NCI-H1694 (cell line): ENCODE measurements at places on chromosomes 2 and 18.

GRCh38 chr2:55147041-55147440 is 85.1 kb downstream of the CLHC1 start:
- no peak for DNase-seq

GRCh38 chr2:102080451-102081242 is 61.9 kb upstream of the IL1R1 start:
- no peak for DNase-seq

DNA sequence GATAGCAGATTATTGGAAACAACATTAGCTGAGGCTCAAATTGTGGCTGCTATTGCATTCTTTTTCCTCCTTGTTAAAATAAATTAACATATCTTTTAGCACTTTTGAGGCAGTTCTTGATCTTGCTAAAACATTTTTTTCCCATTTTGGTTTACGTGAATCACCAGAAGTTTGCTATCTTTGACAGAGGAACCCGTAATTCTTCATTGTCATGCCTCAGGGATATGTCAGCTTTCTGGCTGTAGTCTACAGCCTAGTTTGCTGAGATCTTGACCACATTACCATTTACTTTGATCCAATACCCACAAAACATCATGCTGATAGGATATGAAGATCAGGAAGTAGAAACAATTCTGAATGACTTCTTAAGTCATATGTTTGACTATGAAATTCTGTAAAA is 25.1 kb upstream of the FANCL start:
- no peak for DNase-seq

GRCh38 chr2:109437325-109438090 is 176.3 kb downstream of the SEPTIN10 start:
- DNase-seq: no peak

DNA sequence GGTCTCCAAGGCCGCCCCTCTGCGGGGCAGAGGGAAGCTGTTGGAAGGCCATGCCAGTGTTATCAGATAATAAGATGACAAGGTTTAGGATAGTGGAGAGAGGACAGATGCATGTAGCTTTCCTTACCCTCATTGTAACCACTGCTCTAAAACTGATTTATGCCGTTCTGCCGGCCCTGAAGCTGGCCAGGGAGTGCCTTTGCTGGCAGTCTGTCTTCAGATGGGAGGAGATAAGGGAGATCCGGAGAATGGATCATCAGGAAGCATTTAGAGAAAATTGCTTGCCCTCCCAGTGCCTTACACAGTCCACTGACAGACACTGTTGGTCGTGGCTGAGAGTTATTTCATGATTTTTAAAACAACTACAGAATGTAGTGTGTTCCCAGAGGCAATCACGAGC is 35.4 kb upstream of the MYO3B start:
- no peak for DNase-seq

DNA sequence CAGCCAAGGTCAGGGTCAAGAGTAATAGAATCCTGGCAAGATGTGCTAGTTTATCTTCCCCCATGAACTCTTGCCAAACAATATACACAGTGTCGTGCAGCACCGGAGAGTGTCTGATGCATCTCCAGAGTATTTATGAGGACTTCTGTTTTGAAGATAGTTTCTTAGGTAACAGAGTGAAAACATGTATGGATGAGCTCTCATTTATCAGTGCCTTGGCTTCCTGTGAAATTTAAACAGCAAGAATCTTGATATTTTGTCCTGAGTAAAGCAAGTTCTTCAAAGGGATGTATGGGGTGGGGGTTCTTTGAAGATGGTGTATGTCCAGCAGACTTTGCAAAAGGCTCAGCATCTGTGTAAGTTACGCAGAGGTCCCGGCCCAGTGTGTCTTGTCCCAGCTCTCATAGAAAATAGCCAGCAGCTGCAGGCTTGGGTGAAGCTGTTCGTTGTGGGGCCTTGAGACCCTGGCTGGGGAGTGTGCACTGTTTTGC is 361.0 kb upstream of the NT5C1B start:
- DNase-seq: no peak

DNA sequence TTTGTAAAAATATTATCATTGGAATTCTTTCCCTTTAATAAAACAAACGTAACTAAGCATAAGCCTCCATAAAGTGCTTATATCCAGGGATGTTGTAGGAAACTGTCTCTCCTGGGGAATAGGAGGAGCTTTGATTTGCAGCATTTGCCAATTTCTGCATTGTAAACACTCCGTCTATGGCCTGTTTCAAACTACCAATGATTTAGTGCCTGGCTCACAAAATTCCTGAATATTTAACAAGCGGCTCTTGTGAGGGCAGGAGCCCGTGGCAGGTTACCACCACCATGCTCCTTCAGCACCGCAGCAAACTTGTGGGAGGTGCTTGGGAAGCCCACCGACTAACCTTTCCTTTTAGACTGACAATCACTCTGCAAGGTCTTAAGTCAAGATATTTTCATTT is 520.3 kb downstream of the SOX11 start:
- DNase-seq: no peak

GRCh38 chr18:4821801-4822200 is 366.7 kb upstream of the DLGAP1 start:
- no peak for DNase-seq

DNA sequence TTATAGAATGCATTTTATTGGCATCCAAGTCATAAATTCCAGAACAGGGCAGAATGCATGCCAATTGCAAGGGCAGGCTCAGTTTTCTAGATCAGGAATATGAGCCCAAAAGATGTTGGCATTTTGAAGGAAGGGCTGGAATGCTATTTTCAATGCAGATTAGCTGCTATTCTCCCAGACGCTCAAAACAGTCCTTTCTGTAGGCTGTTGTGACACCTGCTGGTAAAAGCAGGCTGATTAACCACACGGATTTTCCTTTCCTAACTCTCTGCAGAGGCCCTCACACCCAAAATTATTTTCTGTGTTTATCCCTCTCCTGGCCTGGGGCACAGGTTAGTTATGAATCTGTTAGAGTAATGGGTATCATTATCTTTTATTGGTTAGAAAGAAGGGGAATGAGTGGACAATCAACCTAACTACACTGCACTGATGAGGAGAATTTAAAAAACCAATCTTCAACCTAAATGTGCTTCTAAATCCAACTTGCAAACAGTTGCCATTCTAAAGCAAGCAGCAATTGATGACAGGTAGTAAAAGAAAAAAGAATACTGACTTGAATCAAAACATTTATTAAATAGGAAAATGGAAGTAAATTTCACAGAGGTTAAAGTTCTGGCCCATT is 94.0 kb downstream of the PLA2R1 start:
- DNase-seq: peak; percentile 74

GRCh38 chr2:157890969-157891642 is 15.0 kb upstream of the ACVR1 start:
- no peak for DNase-seq

DNA sequence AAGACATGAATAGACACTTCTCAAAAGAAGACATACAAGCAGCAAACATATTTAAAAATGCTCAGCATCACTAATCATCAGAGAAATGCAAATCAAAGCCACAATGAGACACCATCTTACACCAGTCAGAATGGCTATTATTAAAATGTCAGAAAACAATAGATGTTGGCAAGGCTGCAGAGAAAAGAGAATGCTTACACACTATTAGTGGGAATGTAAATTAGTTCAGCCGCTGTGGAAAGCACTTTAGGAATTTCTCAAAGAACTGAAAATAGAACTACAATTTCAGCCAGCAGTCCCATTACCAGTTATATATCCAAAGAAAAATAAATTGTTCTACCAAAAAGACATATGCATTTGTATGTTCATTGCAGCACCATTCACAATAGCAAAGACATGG is 61.7 kb downstream of the STRADB start:
- DNase-seq: no peak

DNA sequence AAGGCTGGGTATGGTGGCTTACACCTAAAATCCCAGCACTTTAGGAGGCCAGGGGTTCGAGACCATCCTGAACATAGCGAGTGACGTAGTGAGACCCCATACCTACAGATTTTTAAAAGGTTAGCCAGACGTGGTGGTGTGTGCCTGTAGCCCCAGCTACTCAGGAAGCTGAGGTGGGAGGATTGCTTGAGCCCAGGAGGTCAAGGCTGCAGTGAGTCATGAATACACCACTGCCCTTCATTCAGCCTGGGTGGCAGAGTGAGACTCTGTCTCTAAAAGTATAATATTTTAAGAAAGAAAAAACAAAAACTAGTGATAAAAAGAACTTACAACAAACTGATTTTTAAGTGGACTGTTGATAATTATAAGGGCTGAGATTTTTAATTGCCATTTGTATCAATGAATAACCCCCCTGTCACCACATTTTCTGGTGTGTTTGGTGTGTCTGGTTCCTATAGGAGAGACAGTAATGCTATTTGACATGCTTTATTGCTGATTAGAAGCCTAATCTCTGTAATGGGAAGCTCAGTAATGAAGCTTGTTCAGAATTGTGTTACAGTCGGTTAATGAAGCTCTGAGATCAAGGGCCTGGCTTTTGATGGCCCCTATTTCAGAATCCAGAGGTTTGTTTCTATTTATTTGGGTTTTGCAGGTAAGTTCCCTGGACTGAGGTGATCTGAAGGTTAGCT is 147.0 kb downstream of the NEDD4L start:
- no peak for DNase-seq

GRCh38 chr2:17910980-17911379 is 32.5 kb downstream of the KCNS3 start:
- DNase-seq: no peak

- DNase-seq: no peak
Measured at GRCh38 chr18:35132021-35132902, 91.0 kb downstream of the MAPRE2 start.

GRCh38 chr2:234411793-234412192 is 85.1 kb downstream of the ARL4C start:
- DNase-seq: no peak

DNA sequence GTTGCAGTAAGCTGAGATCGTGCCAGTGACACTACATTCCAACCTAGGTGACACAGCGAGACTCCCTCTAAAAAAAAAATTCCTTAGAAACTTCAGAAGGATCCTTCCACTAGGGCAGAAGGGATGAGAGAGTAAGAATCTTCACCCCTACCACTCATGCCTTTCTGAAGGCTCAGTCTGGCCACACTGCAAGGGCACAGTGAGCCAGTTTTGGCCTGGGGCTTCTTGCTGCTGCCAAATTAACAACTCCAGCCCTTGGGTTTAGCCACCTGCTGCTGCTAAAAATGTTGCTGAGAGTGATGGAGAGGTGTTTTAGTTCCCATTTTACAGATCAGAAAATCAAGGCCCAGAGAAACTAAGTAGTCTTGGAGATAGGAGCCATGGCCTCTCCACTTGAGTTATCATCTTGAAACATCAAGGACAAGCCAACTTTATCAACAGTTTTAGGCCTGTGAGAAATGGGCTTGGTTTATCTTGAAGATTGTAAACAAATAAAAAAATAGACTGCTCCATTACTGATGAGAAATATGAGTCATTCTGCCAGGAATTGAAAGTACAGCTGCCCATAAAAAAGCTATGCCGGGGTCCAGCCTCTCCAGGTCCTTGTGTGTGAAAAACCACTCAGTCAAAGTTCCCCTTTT is 31.9 kb upstream of the CASP8 start:
- no peak for DNase-seq

- DNase-seq: no peak
Measured at GRCh38 chr18:63339920-63340484, 20.4 kb upstream of the BCL2 start.
